Right cardiac atrium (tissue), 5 donors: ENCODE measurements at places on chromosomes 7 and 10.

DNA sequence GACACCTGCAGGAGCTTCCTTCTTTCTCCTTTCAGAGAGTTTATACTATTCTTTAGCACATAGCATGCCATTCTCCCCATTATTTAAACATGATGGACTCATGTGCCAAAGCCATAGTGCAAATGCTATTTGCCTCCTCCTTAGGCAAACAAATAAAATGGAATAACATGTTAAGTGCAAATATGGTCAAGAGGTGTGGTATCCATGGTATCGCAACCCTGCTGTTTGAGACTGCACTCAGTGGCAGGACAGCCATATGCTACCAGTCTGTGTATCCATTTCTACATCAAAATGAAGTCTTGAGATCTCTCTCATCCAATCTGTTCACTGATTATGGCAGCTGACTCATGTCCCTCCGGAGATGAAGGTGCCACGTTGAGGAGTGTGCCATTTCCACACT is 22.8 kb downstream of the HEPACAM2 start:
- no peak for DNase-seq

- DNase-seq, result no peak
Observed at GRCh38 chr10:22986771-22987542, 59.1 kb downstream of the ARMC3 start.

GRCh38 chr7:3065724-3066143 is 22.1 kb upstream of the CARD11 start:
- DNase-seq, result peak; percentile 47

DNA sequence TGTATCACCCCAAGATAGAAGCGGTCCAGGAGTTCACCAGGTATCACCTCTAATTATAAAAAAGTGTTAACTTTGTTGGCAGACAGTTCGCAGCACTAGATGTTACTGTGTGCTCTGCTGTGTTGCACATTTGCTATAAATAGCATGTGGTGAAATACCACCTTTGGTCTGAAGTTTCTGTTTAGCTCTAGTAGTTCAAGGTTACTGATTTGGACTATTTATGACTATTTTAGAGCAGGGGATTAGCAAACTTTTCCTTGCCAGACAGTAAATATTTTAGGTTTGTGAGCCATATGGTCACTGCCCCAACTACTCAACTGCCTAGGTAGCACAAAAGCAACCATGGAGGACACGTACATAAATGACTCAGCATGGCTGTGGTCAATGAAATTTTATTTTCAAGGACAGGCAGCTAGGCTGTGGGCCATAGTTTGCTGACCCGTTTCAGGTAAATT is 16.5 kb downstream of the DENND10 start:
- no peak for DNase-seq

DNA sequence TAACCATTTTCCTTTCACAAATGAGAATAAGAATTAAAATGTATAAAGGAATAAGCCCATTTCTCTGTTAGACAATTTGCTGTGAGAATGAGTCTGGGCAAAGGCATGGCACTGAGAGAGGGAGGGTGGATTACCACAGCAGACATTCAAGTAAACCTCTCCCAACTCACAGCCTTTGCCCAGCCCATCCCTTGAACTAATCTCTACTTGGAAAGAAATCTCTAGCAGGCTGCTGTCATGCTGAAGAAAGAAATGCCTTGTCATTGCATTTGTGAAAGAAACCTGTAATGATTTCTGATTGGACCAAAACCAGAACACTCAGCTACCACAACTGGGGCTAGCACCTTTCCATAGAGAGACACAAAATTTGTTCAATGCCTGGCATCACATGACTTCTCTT is 39.2 kb downstream of the CH25H start:
- no peak for DNase-seq

DNA sequence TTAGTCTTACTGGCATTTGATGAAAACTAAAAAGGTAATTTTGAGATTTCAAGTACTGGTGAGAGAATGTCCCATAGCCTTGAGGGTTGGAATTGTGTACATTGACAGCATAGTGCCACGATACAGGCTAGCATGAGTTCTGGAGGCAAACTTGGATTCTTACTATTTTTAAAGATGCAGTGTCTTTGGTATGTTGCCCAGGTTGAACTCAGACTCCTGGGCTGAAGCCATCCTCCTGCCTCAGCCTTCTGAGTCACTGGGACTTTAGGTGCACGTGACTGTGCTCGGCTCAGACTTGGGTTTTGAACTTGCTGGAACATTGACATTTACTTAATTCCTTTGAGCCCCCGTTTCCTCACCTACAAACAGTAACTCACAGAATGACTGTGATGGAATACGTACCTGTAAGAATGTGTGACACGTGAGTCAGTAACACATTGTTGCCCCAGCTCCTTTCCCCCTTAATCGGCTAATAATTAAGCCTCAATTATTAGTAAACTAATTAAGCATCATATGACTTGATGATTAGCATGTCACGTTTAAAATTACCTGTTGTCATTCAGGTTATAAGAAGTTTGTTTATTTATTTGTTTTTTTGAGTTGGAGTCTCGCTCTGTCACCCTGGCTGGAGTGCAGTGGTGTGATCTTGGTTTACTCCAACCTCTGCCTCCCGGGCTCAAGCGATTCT is 10.6 kb downstream of the DNAJB6 start:
- DNase-seq, result peak; percentile 62

GRCh38 chr10:1173091-1173490 is 116.9 kb downstream of the WDR37 start:
- no peak for DNase-seq

DNA sequence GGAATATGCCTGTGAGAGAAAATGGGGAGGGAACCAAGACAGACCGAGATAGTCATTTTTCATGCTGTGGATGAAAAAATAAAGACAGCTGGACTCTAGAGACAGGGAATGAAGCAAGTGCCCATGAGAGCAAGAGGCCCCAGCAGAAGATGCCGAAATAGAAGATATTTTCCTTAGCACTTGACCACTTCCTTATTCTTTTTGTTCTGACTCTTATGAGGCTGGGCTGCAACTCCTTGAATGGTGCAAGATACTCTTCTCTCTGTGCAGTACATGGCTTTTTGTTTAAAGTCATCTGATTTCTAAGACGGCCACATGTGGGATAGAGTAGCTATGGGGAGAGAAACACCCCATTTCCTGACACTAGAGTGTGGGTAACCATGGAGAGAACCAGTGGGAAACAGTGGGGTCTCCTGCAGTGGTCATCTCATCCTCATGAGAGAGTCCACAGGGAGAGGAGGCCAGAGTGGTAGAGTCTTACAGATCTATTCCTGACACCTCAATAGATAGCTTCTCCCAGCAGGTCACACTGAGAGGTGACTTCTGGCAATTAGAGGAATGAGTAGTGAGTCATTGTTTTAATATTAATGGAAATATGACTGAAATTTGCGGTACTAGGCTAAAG is 18.0 kb upstream of the VCL start:
- DNase-seq, result no peak

DNA sequence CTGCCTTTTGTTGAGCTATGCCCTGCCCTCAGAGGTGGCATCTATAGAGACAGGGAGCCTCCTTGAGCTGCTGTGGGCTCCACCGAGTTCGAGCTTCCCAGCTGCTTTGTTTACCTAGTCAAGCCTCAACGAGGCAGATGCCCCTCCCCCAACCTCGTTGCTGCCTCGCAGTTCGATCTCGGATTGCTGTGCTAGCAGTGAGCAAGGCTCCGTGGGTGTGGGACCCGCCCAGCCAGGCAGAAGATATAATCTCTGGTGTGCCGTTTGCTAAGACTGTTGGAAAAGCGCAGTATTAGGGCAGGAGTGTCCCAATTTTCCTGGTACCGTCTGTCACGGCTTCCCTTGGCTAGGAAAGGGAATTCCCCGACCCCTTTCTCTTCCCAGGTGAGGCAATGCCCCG is 88.4 kb upstream of the CDK6 start:
- no peak for DNase-seq

DNA sequence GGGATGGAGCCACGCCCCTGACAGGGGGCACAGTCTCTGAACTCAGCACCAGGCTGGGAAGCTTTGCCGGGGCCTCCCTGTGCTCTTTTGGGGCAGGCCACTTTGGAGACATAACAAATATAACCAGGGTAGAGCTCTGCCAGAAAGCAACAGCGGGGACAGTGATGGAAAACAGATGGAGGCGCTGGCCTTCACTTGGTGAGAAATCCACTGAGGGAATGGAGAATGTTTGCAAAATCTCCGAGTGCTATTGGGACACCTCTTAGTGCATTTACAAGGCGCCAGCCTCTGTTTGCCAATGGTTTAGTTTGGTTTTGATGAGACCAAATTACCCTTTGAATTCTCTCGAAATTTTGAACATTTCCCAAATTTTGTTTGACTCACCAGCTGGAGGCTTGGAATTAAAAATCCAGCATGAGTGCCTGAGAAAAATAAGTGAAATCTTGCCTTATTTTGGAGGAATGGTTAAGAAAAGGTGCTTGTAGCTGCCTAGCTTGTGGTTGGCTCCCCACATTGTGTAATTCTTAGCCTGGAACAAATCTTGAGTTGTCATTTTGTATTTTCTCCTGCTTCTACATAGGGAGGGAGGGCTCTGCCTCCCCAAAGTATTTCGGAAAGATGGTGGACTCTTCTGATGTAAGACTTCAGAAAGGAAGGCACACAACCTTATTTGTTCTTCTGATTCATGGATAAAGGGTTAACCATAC is 980.5 kb downstream of the LRMDA start:
- peak; percentile 90 for DNase-seq

DNA sequence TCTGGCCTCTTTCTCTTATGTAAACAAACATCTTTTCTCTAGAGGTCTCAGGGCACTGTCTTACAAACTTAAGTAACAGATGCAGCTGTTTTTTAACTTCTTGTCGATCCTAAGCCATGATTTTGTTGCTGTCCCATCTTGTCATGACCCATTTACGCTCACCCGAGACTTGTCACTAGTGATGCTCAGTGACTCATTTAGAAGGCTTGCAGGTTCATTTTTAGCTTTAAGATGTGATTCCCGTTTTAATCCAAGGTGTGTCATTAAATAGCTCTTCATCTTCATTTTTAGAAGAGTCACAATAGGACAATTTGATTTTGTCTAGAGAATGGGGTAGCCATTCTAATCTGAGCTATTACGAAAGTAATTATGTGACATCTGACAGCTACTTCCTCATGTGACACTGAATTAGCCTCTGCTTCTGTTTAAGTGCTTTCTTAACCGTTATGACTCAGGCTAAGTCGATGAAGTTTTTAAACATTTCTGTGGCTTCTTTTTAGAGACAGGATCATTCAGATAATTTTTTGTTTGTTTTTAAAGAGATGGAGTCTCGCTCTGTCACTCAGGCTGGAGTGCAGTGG is 42.7 kb downstream of the SPDYE5 start:
- DNase-seq, result no peak

DNA sequence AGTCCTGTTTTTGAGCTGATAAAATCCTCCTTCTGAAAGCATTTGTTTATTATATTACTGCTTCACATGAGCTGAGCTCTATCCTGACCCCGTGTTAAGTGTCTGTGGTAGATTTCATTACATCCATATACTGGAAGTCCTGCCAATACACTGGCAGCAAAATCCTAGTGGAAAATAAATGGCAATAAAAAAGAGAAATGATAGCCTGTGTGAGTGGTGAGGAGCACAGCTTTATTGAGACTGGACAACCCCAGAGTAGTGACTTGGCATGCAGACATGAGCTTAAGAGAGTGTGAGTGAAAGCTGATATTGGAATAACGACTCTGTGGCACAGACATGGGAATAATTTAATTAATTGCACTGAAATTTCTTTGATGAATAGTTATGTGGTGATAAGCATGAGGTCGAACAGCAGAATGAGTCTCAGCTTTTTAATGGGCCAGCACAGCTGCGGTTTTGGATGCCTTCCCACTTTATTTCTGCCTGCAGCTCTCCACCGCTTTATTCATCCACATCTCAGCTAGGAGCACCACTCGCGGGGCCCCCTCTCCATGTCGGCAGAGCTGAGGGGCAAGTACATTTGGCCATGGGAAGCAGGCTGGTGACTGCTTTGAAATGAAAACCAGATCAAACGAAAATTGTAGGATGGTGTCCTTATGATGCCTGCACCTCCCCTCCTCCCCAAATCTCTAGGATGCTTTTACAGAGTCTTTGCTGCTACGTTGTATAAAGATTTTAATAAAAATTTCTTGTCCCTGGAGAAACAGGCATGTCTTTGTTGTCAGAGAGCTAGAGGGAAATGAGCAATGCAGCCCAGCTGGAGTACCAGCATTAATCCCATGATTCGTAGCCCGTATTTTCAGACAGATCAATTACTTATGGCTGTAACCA is 494.3 kb downstream of the AUTS2 start:
- peak; percentile 12 for DNase-seq

GRCh38 chr10:117574498-117575146 is 32.1 kb downstream of the EMX2 start:
- no peak for DNase-seq

DNA sequence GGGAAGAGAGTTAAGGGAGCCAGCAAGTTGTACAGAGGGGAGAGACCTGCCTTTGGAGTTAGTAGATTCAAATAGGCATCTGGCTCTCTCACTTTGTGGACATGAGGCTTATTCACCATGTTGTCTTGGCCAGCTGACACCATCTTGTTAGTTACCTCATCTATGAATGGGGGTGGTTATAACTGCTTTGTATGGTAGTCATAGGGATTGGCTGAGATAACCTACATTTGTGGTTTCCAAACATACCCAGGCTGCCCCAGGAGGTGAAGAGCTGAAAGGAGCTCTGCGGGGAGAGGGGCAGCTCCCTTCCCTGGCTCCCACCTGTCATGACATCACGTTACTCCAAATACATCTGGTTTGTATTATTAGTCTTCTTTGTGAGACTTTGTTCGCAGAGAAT is 393.3 kb upstream of the AUTS2 start:
- DNase-seq, result no peak

DNA sequence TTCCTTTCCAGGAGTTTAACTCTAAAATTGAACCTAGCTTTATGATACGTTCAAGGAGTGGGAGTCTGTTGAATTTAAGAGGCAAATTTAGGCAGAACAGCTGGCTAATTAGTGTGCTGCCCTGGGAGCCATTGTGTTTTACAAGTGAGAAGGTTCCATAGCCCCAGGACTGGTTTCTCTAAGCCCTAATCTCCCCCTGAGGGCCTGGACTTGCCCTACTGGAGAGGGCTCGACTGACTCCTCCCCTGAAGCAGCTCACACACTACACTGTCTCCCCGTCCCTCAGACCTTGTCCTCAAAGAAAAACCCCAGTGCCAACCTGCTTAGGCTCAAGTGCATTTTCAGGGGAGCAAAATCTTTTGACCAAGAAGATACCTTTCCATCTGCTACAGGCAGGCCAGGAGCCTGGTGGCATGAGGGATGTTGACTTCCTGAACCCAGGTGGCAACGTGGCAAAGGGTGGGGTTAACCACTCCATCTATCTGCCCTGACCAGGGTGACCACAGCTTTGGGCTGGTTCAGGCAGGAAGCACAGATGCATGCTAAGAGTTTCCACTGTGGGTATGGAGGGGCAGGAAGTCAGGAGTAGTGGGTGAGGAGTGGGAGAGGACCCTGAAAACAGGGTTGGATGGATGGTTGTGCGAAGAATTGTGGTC is 68.9 kb upstream of the CARD11 start:
- DNase-seq, result no peak

DNA sequence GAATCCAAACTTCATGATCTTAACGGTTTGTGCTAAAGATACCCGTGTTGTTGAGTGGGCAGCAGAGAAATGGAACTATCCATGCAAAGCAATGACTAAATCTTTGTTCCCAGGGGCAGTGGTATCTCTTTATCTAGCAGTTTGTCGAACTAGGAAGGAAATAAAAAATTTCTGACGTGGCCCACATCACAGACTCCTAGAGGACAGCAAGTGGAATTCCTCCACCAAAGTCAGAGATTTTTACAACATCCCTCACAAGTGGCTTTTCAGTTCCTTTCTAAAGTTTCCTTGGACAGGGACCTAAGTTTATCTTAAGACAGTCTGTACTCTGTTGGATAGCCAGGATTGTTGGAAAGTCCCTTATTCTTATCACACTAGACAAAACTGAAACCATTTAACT is 136.0 kb downstream of the RAPGEF5 start:
- DNase-seq, result no peak

GRCh38 chr7:3641582-3641981 is 340.5 kb downstream of the SDK1 start:
- DNase-seq, result no peak
